Uterus (tissue), 4 donors: ENCODE measurements at places on chromosomes 7 and 10. TPM values are rescaled to one million over a fixed set of nuclear protein-coding genes. Genes with fewer than 3 reads are reported as not detected.

GRCh38 chr10:122673269-122673668, 26.4 kb downstream of the C10orf120 start:
- H3K27ac ChIP-seq = no peak overlapping the region
- no peaks in the 10 kb centered on the region for H3K36me3 ChIP-seq

GRCh38 chr10:45624724-45625123, 47.8 kb downstream of the ZFAND4 start:
- no peak overlapping the region for H3K4me3 ChIP-seq
- H3K27ac ChIP-seq = no peak overlapping the region
- no peaks in the 10 kb centered on the region for H3K4me1 ChIP-seq
- H3K27me3 ChIP-seq = no peaks in the 10 kb centered on the region

- no peaks in the 10 kb centered on the region for H3K27me3 ChIP-seq
- no peak overlapping the region for H3K27ac ChIP-seq
- DNase-seq = no peak
- H3K4me1 ChIP-seq = no peaks in the 10 kb centered on the region
- no peak overlapping the region for H3K4me3 ChIP-seq
- no peaks in the 10 kb centered on the region for H3K36me3 ChIP-seq
Measured at GRCh38 chr7:28980451-28981160, 22.5 kb upstream of the TRIL start.

- H3K4me1 ChIP-seq = no peaks in the 10 kb centered on the region
- H3K36me3 ChIP-seq = no peaks in the 10 kb centered on the region
- no peak overlapping the region for H3K4me3 ChIP-seq
- no peak overlapping the region for H3K27ac ChIP-seq
- H3K27me3 ChIP-seq = no peaks in the 10 kb centered on the region
- DNase-seq = no peak
Measured at GRCh38 chr10:21814866-21815265, 188.7 kb downstream of the DNAJC1 start.

OR2A12 gene
- not detected for total RNA-seq

SPAG6 gene
- 3.9 TPM for total RNA-seq
